ENCODE measurements at places on chromosomes 5 and 9. TPM values are rescaled to one million over a fixed set of nuclear protein-coding genes. Genes with fewer than 3 reads are reported as not detected.
A peak's percentile ranks its signal among the peaks of the same experiment; 100 is the strongest.

The TAS2R1 gene
- total RNA-seq = 1.6 TPM

The TEX48 gene
- not detected for total RNA-seq

The C9 gene
- total RNA-seq = not detected

The EHMT1 gene
- 59.6 TPM for total RNA-seq

The NDUFA8 gene
- total RNA-seq = 49.7 TPM

GRCh38 chr5:140551872-140552271 lies 4.4 kb downstream of the EIF4EBP3 start:
- DNase-seq = no peak

DNA sequence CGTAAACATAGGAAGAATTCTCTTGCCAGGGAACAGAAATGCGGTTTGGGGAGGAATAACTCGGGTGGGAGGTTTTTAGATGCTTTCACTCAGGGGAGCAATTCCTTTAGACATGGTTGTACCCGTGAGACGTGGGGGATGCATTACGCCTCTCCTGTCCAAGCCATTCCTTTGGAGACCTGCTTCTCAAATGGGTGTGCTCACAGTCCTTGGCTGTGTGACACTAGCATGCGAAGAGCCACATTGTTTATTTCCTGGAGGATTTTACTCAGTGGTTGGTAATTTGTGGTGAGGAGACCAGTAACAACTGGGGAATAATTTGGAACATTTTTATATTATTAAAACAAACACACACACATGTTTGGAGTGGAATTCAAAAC lies 18.5 kb downstream of the COL15A1 start:
- DNase-seq = no peak

GRCh38 chr5:150458802-150459557 lies 9.4 kb upstream of the RPS14 start:
- DNase-seq = no peak

- no peak for DNase-seq
These were observed 349.9 kb upstream of the CCNH start for GRCh38 chr5:87762631-87763030.

DNA sequence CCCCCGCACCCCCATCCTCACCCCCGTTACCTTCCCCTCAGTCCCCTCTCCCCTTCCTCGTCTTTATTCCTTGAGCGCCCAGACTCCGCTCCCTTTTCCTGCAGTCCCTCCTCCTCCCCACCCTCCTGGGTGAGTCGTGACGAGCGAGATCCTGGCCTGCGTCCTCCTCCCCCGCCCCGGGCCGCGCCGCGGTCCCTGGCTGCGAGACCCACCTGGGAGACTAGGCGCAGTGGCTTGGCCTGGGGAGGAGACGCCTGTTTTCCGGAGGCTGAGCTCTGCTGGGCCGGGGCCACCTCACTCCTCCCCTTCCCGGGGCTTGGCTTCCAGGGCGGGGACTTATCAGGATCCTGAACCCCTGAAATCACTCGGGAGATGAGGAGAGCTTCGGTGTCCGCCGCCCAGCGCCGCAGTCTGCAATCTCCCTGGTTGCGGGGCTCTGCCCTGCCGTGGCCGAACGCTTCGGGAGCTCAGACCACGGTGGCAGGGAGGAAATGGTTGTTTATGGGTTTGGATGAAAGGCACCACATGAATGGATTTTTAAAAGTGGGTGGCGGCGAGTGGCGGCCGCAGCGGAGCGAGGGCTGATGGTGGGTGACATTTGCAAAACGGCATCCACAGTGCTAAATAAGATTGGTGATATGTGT lies 984 bp downstream of the STXBP1 start:
- peak; percentile 72 for DNase-seq

DNA sequence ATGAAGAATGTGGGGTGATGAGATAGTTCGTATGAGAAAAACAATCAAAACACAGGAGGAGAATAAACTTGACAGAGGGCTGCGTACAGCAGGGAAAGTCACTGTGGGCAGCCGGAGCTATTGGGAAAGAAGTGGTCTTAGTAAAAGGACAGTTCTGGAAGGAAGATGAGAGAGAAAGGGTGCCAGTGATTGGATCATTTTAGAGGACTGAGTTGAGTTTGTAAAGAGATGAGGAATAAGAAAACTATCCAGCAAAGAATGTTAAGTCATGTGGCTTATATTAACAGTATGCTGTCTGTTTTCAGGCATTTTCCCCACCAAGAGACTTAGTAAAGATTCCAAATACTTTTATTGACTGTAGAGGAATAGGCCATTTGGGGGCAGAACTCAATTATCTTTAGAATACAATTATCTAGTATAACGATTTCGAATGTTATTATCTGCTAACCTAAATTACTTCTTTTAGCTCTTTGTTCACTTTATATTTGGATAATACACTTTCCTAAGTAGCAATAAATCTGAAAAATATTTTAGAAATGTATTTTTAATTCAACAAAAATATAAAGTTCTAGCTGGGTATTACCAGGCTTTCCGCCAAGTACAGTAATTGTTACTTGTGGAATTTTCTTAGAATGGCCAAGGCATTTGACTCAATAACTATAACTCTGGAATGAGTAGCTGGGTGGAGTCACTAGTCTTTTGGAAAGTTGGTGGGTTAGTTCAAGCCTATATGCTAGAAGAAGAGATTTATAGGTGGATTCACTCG lies 15.5 kb upstream of the LOX start:
- no peak for DNase-seq

DNA sequence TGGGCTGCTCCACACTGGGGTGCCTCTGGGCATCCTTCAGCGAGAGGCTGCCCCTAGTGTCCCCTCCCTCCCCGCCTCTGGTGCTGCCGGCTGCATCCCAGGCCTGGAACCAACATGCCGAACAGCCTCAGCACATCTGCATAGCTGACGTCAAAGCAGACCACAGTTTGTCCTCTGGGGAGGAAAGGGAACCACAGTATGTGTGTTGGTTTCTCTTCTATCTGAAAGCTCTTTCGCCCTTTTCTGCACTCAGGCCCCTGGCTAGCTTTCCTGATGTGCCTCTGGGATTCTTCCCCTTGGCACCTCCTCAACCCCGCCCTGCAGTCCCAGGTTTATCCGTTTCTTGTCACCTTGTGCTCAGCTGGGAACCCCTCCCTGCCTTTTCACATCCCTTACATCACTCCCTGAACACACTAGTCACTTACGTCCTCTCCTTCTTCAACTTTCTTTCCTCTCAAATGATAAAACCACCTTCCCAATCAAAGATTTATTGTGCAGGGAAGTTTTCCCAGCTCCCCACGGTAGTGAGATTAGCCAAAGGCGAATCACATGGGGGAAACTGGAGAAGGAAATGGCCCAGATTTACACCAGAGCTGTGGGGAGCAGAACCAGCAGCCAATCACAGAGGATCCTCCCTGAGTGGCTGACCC lies 35.5 kb upstream of the B4GALT1 start:
- DNase-seq = no peak

DNA sequence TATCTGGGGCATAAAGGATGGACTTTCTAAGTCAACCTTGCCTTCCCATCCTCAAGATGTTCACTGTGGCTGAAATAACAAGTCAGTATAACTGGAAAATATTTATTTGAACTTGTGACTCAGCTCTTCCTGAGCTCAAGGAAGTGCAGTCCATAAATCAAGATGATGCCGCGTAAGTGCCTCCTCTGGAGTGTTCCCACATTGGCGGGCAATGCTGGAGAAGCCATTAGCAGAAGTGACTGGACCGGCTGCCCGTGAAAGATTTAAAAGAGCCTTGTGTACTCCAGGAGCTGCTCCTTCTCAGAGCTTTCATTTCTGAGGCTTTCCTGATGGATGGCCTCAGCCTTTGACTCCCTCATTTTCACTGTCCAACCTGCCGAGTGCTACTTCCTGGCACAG lies 17.4 kb downstream of the TMOD1 start:
- no peak for DNase-seq
